Urinary bladder (tissue), 4 donors: ENCODE measurements at places on chromosomes 6 and 20. TPM values are rescaled to one million over a fixed set of nuclear protein-coding genes. Genes with fewer than 3 reads are reported as not detected.

GRCh38 chr20:18728870-18729224 is 84.7 kb upstream of the SCP2D1 start:
- DNase-seq, result no peak

DNA sequence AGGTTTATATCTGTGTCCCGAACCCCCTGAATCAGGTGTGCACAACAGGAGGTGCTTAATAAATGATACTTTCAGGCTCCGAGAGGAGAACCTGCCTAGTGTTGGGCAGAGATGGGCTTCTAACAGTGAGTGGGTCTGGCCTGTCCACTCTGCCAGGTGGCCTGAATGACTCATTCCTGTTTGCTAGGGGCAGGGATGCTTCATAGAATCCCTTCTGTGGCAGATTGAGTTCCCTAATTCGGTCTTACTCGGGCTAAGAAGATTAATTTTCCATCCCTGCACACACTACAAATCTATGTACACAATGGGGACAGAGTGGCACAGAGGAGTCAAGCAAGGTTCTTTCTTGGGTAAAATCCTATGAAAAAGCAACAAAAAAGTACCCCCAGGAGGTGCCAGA is 19.8 kb downstream of the SDC4 start:
- no peak for DNase-seq

The PRDM13 gene
- not detected for total RNA-seq

- no peak for DNase-seq
Measured at GRCh38 chr6:2626401-2626800, 124.3 kb downstream of the MYLK4 start.

DNA sequence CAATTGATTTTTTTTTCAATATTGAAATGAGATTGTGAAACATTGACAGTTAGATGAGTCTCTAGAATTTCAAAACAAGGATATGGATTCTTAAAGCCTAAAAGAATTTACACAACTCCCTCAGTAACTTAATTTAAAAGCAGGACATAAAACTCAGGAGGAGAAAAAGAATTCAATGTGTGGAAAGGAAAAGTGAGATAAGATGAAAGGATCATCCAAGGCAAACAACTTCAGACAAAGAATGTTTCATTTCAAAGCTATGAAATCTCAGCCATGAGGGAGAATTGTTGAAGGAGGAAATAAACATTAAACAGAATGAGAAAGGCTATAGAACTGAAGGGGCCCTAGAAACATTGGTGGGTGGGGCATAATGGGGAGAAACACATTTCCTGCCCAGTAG is 191.7 kb upstream of the NOX3 start:
- DNase-seq, result no peak

The LPIN3 gene
- 4.7 TPM for total RNA-seq

- no peak for DNase-seq
Measured at GRCh38 chr6:160202411-160202810, 56.2 kb downstream of the SLC22A2 start.

DNA sequence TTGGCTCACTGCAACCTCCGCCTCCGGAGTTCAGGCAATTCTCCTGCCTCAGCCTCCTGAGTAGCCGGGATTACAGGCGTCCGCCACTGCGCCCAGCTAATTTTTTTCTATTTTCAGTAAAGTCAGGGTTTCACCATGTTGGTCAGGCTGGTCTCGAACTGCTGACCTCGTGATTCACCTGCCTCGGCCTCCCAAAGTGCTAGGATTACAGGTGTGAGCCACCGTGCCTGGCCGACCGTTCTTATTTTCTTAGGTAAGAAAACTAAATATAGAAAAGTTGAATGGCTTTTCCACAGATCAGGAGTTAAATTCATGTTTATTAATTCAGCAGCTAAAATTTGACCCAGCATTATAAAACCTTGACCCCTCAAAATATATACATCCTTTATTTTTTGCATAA is 238.7 kb downstream of the TRDN start:
- no peak for DNase-seq

DNA sequence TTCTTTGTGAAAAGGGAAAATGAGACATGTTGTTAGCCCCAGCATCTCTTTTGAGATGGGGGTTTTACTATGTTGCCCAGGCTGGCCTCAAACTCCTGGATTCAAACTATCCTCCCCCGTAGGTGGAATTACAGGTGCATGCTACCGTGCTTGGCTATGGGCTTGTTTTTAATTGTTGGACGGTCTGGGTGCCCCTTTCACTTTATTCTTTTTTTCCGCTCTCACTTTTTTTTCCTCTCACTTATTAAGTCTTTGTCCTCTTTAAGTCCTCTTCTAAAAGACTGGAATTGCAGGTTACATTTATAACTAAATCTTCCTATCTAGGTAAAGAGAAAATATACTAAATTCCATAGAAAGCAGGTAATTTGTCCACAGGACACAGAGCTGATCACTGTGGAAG is 18.8 kb upstream of the PRDM13 start:
- no peak for DNase-seq

The MCCD1 gene
- not detected for total RNA-seq

The PKIB gene
- total RNA-seq, result 5.1 TPM

DNA sequence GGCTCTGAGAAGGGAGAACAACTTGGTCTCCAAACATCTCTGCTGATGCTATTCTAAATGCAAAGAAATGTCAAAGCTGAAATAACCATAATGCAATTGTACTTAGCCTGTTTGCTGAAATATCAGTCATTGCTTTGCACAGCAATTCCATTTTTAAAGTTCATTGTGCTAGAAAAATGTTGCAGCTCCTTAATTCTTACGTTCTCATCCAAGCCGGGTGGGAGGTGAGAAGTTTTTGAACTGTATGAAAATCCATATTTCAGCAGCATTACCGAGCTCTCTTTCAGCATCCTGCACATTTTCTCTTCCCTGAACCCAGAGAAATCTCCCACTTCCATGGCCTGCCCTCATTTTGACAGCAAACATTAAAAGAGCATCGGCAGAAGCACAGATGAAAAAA is 630.0 kb downstream of the PTPRT start:
- no peak for DNase-seq

- no peak for DNase-seq
Measured at GRCh38 chr6:36858407-36858981, 16.1 kb downstream of the PPIL1 start.

GRCh38 chr20:45772693-45773092 is 19.0 kb downstream of the WFDC3 start:
- no peak for DNase-seq

DNA sequence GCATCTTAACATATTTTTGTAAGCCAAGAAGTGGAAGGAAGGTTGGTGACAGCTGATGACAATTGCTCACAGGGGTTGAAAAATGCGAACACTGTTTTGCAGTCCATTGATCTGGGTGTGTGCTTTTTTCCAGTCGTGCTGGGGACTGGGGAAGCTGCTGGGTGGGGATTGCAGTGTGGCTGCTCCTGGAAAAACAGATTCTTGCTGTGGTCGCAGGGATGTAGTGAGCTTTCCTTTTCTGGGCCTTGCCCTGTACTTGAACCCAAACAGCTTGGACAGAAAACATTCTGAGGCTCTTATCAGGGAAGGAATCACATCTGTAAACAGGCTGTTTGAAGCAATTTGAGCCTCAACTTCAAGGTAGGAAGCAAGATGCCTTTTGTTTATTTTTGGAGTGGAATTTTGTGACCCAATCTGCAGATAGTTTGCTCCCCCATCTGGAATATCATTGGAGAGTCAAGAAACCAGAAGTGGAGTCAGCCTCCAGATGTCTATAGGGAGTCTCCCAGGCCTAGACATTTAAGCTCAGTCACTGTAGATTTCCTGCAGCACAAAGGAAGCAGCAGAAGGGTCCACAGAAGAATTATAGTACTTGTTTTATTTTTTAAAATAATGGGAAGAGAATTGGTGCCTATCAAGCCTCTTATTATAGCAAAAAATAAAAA is 279.2 kb upstream of the FERMT1 start:
- DNase-seq, result no peak

DNA sequence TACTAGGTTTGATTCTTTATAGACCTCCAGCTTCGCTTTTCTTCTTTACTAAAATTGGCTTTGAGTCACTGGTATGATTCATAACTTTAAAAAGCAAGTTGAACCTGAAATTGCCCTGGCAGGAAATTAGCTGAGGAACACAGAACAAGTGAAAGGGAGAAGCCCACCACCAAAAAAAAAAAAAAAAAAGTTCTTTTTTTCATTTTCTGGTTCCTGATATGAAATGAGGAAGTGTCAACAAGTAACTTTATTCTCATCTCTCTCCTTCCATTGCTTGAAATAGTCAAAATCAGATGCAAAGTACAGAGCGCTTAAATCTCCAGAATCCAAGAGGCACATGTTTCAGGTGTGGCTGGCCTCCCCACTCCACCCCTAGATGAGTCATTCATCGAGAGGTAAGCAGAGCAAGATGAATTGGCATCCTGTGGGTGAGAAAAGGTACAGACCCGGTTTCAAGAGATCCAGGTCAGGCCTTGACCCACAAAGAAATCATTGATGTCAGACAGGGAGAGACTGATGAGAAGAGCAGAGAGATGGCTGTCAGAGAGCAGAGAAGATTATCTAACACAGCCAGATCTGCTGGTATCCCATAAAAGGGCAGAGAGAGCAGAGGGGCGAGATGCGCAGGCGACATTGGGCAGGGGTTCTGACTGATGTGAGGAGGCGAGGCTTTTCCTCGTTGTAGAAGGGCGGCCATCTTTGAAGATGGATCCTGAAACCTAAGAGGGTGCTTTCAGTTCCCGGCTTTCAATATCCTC is 54.8 kb upstream of the MBOAT1 start:
- no peak for DNase-seq

DNA sequence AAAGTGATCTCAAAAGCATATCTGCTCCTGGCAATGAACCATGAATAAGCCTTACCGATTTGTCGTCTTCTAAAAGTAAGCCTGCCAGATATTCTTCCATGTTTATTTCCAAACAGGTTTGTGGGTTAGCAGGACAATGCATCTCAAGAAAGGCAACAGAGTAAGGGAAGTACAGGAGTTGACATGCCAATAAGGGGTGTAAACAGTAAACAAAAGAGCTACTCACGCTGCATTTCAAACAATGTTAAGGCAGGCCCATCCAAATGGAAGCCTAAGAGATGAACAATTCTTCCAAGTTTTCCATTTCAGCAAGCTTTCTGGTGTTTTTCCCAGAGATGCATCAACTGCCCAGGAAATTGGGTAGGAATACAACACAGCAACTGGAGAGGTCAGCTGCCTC is 27.8 kb upstream of the CRIP3 start:
- DNase-seq, result no peak

DNA sequence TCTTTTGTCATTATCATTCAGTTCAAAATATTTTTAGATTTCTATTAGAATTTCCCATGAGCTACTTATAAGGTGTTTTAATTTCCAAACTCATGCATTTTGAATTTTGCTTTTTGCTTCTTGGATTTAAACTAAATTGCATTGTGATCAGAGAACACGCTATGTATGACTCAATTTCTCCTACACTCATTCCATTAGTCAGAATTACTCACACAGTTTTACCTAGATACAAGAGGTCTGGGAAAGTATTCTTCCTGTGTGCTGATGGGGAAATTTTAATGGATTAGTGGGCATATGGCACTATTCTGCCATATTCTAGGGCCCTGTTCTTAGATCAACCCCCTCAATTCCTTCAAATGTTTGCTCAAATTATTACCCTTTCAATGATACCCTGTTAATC is 49.9 kb upstream of the BMP5 start:
- DNase-seq, result no peak

The CD93 gene
- total RNA-seq, result 72.8 TPM

The SYCP2L gene
- 8.2 TPM for total RNA-seq

DNA sequence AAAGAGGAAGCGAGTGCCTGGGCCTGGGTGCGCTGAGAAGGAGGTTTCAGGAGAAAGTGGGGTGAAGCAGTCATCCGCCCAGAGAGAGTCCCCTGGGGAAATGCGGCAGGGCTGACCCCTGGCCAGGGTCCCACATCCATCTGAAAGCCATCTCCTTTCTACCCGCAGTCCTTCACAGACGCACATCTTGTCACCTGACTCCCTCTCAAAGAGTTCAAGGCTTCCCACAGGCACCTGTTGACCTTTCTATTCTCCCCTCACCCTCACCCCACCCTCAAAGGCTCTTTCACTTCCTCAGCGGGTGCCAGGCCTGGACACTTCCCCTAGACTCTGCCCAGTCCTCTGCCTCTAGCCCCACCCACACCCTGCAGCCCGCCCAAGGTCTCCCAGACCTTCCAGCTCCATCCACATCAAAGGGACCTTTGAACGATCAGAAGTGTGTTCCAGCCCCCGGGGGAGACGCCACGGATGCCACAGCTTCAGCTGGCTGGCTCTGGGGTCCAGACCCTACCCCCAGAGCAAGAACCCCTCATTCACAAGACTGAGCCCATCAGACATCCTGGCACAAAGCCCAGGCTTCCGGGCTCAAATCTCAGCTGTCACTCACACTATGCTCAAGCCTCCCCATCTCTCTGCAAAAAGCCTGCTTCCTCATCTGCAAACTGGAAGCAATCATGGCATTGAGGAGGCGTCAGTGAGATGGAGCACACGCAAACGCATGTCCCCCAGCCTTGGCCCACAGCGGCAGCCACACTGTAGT is 2.1 kb downstream of the CTSZ start:
- no peak for DNase-seq

DNA sequence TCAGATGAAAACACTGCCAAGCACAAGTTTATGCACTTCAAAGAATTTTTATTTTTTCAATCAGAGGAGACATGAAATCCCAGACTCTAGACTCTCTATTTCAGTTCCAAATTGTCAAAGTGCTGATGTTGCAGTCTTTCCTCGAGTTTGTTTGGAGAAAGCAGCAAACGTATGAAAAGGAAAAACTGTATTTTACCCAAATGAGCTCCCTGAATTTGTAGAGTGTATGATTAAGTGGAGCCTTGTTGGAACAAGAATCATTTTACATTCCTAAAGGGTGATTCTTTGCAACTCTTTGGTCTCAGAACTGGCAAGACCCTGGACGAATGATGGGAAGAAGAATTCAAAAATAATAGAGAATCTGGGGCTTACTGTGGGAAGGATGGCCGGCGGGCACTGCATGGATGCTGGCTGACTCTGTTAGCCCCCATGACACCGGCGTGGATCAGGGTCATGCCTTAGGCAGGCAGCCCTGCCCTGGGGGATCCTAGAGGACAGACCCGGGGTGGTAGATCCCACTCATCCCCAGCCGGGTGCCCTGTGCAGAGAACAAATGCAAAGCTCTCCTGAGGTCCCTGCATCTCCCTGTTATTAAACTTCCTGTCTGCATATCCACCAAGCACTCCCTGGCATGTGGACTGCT is 207.4 kb downstream of the FNDC1 start:
- DNase-seq, result no peak

The DEFB121 gene
- total RNA-seq, result not detected

The ID4 gene
- total RNA-seq, result 102 TPM

DNA sequence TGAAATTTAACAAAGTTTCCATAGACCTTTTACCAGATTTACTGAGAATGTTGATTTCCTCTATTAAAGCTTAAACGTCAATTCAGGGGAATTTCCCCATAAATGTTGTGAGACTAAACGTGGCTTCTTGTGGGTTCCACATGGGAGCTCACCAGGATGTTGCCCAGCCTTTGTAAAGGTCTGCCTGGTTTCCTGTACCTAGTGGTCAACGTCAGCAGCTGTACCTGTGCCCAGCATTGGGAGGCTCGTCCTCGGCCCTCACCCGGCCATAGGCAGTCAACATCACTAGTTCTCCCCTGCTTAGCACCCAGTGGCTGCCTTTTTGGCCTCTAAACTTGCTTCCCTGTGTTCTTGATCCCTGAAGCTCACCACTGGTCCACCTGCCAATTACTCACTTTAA is 22.1 kb upstream of the CD83 start:
- DNase-seq, result no peak

The RALGAPA2 gene
- total RNA-seq, result 41.6 TPM

- no peak for DNase-seq
Measured at GRCh38 chr6:158198461-158198860, 30.3 kb downstream of the GTF2H5 start.
